ENCODE measurements at places on chromosomes 1 and 21. TPM values are rescaled to one million over a fixed set of nuclear protein-coding genes. Genes with fewer than 3 reads are reported as not detected.
A peak's percentile ranks its signal among the peaks of the same experiment; 100 is the strongest.

The APCS gene
- total RNA-seq, result not detected

The FCER1A gene
- total RNA-seq, result 14.3 TPM

The IGSF9 gene
- 44.1 TPM for total RNA-seq

The PSMA5 gene
- total RNA-seq, result 26.2 TPM

The PGLYRP4 gene
- total RNA-seq, result 25.0 TPM

GRCh38 chr1:233327651-233328141, at the start of gene MAP3K21:
Gene MAP3K21, plus strand, starts transcription at chr1:233327724. Its CDS starts 305 bp downstream, at chr1:233328029.
- DNase-seq, result peak; percentile 77

DNA sequence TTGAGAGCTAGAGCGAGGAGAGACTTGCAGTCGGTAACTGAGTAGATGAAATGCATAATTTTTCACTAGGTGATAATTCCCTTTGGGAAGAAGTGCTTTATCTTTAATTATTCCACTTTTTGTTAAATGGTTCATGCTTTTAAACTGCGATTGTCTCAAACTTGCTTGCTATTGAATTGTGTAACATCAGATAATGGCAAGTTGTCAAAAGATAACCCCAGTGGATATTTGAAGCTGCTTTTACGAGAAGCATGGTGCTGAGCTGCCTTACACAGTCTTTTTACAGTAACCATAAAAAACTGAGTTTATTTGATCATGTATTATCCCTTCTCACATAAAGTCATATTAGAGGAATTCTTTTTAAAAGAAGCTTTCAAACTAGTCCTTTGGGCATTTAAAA, 30.2 kb downstream of the TMEM50B start:
- no peak for DNase-seq

- no peak for DNase-seq
Observed at GRCh38 chr21:45413922-45414321, 9.0 kb downstream of the COL18A1 start.

DNA sequence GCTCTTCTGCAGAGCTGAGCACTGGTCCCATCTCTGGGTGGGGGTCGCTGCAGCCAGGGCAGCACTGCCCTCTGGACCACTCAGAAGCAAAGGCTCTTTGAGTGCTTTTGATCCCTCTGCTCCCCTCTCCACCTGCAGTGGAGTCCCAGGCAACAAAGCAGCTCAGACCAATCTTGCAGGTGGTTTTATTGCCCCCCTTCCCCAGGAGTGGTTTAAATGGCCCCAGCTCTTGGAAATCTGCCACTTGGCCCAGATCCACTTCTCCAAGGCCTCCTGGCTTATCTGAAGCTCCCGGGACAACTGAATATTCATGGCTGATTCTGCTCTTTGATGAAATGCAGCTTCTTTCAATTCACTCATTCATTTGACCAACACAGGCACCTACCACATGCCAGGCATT, 2.7 kb downstream of the STUM start:
- no peak for DNase-seq

DNA sequence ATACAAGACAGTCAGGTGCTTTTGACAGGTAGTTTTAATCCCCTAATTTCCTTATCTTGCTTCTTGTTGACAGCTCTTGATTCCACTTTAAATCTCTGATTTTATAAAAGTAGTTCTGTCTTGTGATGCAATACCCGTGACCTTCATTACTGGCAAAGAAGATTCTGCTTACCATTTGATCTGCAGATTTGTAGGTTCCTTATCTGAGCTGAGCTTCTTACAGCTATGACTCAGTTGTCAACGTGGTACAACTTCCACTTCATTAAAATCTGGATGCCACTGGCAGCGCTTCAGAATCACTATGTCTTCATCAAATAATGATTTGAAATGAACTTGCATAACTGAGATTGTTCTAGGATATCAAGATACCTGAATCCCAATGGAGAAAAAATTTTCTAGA, 543.6 kb upstream of the B3GALT2 start:
- no peak for DNase-seq

- DNase-seq, result no peak
Observed at GRCh38 chr1:58561633-58562032, 15.1 kb upstream of the OMA1 start.

GRCh38 chr21:33480481-33481103, 818 bp upstream of the TMEM50B start:
- DNase-seq, result no peak

DNA sequence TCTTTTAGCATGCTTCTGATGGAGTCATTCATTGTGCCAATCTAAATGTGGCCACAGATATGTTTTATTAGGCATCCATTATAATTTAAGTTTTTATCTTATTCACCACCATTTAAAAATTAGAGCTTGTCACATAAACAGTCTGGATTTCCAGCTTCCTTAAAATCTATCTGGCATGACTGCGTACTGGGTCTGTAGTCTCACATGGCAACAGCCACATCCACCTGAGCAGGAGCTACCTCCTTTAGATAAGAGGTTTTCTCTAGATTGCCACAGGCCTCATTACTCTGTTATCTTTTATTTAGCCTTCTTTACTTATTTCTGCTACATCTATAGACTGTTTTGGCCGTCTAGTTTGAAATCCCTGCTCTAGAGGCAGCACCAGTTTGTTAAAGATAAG, 29.1 kb downstream of the B3GALT2 start:
- no peak for DNase-seq

GRCh38 chr1:161158316-161159010, 837 bp upstream of the USP21 start:
- DNase-seq, result no peak

DNA sequence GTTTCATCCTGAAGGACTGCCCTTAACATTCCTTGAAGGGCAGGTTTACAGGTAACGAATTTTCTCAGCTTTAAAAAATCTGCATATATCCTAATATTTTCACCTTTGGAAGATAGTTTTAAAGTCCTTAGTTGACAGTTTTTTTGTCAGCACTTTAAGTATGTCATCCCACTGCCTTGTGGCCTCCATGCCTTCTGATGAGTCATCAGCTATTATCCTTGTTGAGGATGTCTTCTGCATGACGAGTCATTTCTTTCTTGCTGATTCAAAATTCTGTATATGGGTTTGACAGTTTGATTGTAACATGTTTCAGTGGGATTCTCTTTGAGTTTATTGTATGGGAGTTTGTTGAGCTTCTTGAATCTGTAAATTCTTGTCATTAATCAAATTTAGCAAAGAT, 500.6 kb downstream of the DISC1 start:
- DNase-seq, result no peak

DNA sequence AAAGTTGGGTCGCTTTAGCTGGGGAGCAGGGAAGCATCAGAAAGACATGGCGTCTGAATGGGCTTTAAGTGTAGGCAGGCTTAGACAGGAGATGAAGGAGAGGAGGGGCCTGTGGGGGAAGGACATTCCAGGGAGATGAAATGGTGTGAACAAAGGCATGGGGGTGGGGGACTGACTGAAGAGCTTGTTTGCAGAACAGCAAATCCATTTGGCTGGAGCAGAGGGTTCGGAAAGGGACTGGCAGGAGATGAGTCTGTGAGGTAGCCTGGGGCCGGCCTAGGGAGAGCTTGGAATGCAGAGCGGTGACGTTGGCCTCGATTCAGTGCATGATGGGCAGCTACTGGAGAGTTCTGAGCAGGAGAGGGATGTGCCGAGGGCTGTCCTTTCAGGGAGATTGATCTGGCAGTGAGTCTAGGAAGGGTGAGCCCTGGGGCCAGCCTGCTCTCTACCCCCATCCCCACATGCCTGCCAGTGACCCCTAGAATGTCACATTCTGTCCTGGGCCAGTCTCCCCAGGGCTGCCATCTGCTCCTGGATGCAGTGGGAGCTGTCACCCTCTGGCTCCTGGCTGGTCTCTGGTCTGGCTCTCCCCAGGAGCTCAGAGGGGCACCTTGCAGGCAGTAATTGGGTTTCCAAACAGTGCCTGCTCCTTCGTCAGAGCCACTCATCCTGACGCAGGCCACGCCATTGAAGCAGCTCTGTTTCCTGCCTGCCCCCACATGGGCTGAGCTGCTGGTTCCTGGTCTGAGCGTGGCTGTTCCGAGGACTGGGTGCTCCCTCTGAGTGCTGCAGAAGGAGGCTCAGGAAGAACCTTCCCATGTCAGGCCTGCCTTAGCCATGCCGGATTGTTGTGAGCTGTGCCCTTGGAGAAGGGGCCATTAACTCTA, 22.3 kb upstream of the TMEM222 start:
- peak; percentile 74 for DNase-seq

DNA sequence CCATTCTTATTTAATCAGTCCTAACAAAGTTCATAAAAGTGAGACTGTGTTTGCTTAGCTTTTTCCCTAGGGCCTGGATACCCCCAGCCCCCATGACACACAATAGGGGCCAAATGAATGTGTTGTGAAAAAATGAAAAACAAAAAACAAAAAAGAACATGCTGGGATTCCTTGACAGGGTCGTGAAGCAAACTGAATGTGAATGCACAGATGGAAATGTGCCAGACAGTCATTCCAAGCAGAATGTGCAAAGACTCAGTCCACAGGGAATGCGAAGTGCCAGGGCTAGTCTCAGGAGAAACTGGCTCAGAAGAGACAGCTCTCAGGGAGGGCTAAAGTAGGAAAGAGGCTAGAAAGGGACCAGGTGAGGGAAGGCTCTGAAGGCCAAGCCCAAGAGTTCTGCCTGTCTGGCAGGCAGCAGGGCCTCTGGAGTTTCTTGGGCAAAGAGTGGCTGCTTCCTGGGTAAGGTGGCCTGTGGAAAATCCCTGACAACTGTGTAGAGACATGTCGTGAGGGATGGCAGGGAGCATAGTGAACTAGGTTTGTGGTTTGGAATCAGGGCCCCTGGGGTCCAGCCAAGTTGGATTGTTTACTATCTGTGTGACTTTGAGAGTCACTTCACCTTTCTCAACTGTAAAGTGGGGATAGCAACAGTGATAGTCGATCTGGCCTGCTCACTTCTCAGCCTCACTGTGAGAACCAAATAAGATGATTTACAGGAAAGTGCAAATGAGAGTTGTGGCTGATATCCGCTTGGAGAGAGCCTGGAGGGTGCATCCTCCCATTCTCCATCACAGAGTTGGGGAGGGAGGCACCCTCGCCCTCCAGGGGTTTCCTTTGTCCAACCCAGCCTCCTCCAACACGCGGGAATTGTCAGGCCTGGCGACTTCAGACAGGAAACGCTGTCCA, 1.2 kb upstream of the ADAM15 start:
- DNase-seq, result no peak

DNA sequence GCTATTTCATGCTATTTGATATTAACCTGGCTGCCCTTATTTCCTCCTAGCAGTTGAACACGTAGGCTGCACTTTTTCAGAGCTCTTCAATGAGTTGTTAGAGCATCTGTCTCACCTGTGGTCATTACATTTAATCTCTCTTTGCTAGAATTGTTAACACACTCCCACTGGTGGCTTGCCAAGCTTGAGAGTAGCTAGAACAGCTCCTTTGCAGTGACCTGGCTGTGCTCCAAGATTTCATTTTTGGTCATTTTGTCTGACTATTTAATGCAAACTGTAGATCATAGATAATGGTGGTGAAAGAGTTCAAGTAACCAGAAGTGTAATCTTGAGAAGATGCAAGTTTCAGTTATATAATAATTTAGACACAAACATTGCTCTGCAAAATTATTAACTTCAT, 105.6 kb downstream of the LRRC7 start:
- no peak for DNase-seq

GRCh38 chr1:245537992-245538391, 383.2 kb downstream of the KIF26B start:
- no peak for DNase-seq

DNA sequence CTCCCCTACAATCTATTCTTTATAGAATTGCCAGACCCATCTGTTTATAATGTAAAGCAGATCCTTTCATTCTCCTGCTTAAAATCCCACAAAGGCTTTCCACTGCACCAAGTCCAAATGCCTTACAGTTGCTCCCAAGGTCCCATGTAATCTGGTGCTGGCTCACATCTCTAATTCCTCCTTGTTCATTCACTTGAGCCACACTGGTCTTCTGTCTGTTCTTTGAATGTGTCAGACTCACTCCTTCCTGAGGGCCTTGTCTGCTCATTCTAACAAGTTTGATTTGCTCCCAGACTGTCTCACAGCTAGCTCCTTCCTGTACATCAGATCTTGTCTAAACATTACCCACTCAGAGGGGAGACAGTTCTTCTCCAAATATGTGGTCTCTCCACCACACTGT, 38.9 kb downstream of the ALG14 start:
- no peak for DNase-seq

DNA sequence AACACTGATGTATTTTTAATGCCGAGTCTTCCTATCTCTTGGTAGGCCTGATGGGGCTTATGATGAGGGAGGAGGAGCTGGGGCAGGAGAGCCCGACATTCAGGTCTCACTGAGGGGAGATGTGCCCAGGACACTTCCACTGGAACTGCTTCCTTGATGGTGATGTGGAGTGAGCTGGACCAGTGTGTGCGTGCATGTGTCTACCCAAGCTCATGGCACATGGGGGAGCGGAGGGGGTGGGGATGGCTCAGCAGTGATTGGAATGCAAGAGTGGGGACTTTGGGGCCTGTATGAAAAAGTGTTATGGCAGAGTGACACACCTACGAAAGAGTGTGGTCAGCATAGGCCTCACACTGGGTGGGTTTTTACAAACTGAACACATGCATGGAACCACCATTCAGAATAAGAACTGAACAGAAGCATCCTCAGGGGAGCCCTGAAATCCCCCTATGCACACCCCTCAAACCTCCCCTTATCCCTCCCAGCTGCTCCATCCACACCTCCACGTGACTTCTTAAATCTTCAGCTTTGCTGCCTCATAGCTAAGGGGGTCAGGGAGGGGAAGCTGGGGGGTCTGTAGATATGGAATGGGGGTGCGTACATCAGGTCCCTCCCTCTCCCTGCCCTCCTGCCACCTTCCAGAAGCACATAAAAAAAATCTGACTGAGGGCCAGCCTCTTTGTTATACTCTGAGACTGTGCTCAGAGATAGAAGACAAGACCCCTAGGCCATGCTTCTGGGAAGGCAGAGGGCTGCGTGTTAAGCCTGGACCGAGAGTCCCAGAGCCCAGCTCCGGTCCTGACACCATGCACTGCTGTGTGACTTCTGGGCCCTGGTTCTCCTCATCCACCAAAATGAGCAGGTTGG, 11.6 kb downstream of the IL6R start:
- peak; percentile 37 for DNase-seq

DNA sequence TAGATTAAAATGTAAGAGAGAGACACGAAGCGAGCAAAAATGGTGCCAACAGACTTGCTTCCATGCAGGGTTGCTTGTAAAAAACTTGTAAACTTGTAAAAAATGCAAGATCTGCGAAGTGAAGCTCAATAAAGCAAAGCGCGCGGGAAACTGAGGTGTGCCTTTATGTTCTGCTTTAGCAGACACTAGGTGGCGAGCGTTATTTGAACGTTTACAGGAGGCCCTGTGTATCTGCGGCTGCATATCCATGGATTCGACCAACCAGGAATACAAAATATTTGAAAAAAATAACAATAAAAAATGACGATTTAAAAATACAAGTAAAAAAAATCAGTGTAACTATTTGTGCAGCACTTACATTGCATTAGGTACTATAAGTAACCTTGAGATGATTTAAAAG, 1.5 kb downstream of the UBE2G2 start:
- no peak for DNase-seq

DNA sequence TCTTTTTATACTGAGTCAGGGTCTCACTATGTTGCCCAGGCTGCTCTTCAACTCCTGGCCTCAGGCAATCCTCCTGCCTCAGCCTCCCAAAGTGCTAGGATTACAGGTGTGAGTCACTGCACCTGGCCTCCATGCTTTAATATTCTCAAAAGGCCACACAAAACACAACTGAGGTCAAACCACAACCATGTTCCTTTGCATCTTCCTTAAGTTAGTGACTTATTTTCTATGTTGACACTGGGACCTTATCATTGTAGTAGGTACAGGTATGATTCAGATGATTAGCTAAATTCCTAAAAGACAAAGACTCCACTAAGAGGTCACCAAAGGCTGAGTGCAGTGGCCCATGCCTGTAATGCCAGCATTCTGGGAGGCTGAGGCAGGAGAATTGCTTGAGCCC, 131.9 kb upstream of the ATP1B1 start:
- no peak for DNase-seq

- DNase-seq, result no peak
Observed at GRCh38 chr1:237104096-237104495, 62.1 kb downstream of the RYR2 start.
